ENCODE measurements at places on chromosomes 16 and 17.

DNA sequence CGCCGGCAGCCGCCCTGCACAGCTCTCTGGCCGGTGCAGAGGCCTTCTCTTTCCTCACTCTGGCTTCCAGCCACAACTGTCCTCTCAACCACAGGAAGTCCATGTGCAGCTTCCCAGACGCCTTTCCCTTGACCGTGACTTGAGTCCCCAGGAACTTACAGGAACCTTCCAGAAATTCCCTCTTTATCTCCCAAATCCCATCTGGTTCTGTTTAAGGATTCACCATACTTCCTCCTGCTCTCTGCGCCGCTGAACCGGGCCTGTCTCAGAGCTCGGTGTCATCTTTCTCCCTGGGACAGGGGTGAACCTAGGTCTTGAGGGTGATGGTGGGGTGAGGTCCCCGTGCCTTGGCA lies 65.2 kb upstream of the ZNF469 start:
- no peak for DNase-seq

- DNase-seq: no peak
These were observed 1.8 kb downstream of the NOXO1 start for GRCh38 chr16:1979271-1980029.

GRCh38 chr17:279331-279730 lies 73.3 kb downstream of the RPH3AL start:
- no peak for DNase-seq

GRCh38 chr17:8144401-8145231 lies 7.6 kb downstream of the PER1 start:
- no peak for DNase-seq

DNA sequence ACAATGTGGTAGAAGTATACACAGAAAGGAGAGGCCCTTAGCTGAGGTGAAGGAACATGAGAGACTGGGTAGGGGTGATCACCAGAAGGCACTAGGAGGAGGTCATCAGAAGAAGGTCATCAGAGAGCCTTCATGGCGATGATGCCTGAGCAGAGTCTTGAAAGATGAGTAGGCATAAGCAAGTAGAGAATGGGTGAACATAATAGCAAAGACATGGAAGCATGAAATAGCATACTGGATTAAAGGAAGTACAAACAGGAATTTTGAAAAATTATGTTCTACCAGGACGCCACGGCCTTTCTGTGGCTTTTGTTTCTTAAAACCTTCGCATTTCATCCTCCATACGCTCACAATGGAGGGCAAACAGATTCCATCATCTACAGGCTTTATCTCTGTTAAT lies 2.9 kb downstream of the IKZF3 start:
- no peak for DNase-seq

- DNase-seq: no peak
These were observed 236.8 kb downstream of the MSI2 start for GRCh38 chr17:57493171-57493570.

DNA sequence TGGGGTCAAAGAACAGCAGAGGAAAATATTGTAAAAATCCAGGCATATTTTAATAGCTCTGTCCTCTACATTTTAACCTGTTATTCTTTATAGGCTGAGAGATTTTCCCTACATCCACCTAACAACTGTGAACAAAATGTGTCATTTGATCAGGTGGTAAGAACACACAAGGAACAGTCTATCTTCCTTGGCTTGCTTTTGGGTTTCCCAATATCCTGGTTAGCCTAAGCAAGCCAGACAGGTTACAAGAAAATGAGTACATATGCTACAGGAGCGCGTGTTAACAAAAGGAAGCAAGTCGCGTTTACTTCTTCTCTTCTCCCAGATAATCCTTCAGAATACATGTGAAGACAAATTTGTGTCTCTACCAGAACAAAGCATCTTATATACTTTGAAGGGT lies 31.0 kb upstream of the PITPNM3 start:
- DNase-seq: no peak

DNA sequence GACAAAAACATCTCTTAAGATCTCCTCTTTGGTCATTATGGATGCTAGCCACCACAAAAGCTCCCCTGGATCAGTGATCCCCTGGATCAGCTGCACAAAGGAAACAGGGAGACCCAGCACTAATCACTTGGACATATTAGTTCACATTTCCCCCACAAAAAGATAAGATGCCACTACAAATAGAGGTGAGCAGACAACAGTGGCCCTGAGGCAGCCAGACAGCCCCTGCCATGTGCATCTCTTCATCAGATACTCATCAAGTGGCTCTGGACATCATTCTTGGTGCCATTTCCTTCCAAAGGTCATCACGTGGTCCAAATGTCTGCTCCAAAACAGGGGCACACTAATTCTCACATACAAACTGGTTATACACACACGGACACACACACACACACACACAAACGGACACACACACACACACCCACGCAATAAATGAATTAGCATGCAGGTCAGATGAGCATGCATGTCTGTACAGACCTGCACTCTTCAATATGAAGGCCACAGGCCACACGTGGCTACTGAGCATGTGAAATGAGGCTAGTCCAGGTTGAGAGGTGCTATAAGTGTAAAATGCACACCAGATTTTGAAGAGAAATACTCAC lies 4.1 kb downstream of the USP36 start:
- no peak for DNase-seq

GRCh38 chr17:27862004-27862403 lies 31.2 kb downstream of the LYRM9 start:
- DNase-seq: no peak

DNA sequence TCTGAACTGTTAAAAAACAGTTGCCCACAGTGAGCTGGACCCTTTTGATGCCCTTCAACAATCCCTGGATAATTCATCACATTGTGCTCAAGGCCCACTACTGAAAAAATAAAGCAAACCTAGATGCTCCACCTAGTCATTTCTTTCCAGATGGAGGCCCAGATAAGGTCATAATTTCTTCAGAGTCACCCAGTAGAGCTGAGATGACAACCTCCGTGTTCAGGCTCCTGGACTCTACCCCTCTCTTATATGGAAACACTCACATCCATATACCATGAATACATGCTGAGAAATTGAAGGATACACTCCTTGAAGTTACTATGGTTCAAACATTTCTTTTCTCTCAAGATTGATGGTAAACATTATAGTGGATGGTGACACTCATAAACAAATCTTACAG lies 2.7 kb upstream of the ABCA3 start:
- no peak for DNase-seq

- no peak for DNase-seq
These were observed 37.8 kb upstream of the ULK2 start for GRCh38 chr17:19905502-19905901.

- DNase-seq: no peak
These were observed 65.8 kb upstream of the RPH3AL start for GRCh38 chr17:418421-418751.

GRCh38 chr17:6910987-6911603 lies 79.6 kb upstream of the TEKT1 start:
- peak; percentile 50 for DNase-seq

GRCh38 chr17:79082311-79083190 lies 7.9 kb downstream of the ENGASE start:
- no peak for DNase-seq

DNA sequence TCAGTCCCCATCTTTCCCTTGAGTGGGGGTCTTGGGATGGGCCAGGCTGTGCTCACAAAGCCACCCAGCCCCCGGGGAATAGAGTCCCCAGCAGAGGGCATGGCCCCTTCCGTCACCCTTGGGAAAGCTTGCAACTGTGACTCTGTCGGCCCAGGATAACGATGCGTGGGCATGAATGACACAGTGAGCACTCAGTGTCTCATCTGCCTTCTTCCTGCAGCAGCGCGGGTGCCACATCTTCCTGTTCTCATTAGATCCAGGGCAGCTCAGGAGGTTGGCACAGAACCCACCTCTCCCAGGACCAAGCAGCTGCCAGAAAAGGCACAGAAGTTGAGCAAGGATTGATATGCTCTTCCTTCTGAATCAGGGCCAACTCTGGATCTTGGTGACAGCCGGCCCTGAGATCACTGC lies 84.7 kb downstream of the MRC2 start:
- DNase-seq: no peak

GRCh38 chr16:5321930-5322329 lies 224.3 kb upstream of the EEF2KMT start:
- DNase-seq: no peak

GRCh38 chr17:39096508-39097149 lies 54.8 kb downstream of the PLXDC1 start:
- DNase-seq: no peak

GRCh38 chr17:80956321-80957190 lies 35.1 kb upstream of the CHMP6 start:
- DNase-seq: no peak

- DNase-seq: no peak
These were observed 1686.8 kb downstream of the TP53TG3F start for GRCh38 chr16:35146031-35146710.

GRCh38 chr17:32258383-32259140 lies 7.1 kb upstream of the RHBDL3 start:
- peak; percentile 60 for DNase-seq

- no peak for DNase-seq
These were observed 32.6 kb downstream of the KDM8 start for GRCh38 chr16:27235938-27236245.

DNA sequence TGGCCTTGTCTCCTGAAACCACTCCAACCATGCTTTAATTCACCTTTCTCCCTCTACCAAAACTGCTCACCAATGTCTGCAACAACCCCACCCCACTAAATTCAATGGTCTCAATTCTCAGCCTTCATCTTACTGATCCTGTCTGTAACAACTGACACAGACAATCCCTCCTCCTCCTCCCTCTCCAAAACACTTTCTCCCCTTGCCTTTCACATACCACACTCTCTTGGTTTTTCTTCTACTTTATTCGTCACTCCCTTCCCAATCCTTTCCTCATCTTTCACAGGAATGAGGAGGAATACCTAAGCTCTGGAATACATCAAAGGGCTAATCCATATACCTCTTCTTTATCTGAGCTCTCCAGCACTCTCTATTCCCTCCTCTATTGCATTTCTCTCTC lies 65.4 kb downstream of the STH start:
- DNase-seq: no peak

- DNase-seq: no peak
These were observed 709 bp upstream of the MRPL28 start for GRCh38 chr16:370979-371514.

GRCh38 chr17:82338858-82339633 lies 5.5 kb upstream of the SECTM1 start:
- no peak for DNase-seq

- no peak for DNase-seq
These were observed 1.2 kb upstream of the TNRC6C start for GRCh38 chr17:77957235-77957856.

DNA sequence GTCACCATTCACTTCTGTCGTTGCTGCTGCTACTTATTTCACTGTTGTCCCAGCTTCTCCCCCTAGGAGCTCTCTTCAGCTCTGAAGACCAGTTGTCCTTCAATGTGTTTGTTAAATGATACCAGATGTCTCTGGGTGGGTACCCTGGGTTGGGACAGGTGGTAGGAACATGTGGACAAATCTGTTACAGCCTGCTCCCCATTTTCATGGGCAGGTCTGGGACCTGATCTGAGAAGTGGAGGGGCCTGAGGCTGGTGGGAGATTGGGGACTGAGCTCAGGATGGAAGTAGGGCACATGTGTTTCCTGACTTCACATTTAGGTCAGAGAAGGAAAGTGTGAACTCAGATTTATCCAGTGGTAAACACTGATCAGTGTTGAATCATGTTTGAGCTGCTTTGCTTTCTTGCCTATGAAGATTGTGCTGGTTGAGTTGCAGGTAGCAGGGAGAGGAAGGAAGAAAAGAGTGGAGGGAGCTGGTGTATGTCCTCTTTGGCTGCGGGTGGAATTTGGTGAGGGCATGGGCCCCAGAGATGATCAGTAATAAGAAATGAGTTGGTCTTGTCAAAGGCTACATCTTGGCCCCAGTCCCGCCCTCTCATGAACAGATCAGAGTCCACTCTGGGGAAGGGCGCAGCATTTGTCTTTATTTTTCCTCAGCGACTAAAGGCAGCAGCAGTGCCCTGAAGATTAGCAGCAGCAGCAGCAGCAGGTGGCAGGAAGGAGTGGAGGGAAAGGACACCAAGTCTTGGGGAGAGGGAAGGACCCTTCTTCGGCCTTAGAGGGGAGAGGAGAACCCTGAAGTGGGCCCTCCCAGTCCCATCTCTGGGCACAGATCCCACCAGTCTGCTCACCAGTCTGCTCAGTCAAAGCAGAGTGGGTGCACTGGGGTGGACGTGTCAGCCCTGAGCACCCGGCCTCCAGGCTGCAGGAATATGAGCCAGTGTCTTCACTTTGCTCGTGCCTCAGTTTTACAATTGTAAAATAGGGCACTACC lies 6.1 kb upstream of the EFTUD2 start:
- DNase-seq: no peak

GRCh38 chr16:59058250-59058649 lies 324.1 kb upstream of the GOT2 start:
- DNase-seq: no peak

DNA sequence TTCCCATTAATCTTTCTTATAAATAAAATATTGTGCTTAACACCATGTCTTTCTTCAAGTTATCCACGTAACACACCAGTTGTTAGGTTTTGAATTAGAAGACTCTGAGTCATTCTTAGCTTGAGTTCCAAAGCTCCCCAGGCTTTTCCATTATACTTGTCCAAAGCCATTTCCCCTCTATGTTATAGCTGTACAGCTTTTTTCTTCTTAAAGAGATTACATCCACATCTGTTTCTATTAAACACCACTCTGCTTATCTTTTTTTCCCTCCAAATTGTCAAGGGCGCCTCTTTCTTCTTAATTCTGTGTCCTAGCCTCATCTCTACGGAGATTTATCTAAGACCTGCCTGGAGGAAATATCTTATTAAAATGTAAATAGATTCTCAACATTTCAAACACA lies 139.4 kb upstream of the CPHXL start:
- no peak for DNase-seq

- DNase-seq: no peak
These were observed 21.0 kb upstream of the AGRP start for GRCh38 chr16:67504031-67505021.

DNA sequence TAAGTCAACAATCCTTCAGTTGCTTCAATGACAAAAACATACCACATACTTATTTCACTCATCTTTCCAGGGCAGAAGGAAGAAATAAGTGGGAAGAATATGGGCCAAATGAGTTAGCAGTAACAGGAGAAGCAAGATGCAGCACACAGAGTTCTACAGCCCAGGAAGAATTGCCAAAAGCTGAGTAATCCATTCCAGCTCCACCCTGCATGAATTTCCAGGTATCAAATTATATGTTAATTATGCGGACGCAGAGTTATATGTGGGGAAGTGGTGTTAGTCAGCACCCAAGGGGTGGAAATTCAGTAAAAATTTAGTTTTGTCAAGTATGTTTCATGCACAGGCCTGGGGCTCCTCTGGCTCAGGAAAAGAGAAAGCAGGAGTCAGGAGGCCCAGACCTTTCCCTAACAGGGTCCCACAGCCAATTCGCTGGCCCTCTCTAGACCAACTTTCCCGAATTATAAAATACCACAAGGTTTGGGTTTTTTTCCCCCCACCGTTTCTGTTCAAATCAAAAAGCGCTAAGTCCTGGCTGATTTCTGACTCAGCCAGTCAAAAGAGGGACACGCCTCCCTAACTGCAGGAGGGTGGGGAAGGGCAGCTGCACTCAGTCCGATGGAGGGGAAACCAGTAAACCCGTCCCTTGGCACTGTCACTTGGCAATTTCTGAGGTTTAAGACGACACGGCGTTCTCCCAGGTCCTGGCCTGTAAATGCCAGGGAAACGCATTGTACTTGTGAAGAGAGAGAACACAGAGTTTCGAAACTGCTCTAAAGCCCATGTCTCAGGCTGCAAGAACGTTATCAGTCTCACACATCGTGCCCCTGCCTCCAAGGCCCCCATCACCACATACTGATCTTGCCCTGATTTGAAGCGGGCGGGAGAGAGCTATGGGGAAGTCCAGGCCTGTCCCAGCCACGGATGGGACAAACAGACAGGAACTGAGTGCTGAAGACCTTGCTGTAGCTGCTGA lies 58.1 kb downstream of the ZFHX3 start:
- no peak for DNase-seq

Measured in hippocampal formation (tissue), 2 donors.